ENCODE measurements at places on chromosomes 7 and 10. TPM values are rescaled to one million over a fixed set of nuclear protein-coding genes. Genes with fewer than 3 reads are reported as not detected.

Gene HMX2
- polyA plus RNA-seq = not detected

Gene CYP2W1
- 0.63 TPM for polyA plus RNA-seq

Gene GRM3
- 0.54 TPM for polyA plus RNA-seq

Gene CCDC172
- not detected for polyA plus RNA-seq

Gene CTAGE6
- polyA plus RNA-seq = 0.29 TPM

Gene AP5Z1
- 12.4 TPM for polyA plus RNA-seq

Gene PRSS58
- not detected for polyA plus RNA-seq

All from muscle of back (tissue), 13 donors.